ENCODE measurements at places on chromosomes 1 and 21. TPM values are rescaled to one million over a fixed set of nuclear protein-coding genes. Genes with fewer than 3 reads are reported as not detected.

The PTPN14 gene
- 0.08 TPM for total RNA-seq

The ITLN2 gene
- total RNA-seq = not detected

The VASH2 gene
- 0.08 TPM for total RNA-seq

DNA sequence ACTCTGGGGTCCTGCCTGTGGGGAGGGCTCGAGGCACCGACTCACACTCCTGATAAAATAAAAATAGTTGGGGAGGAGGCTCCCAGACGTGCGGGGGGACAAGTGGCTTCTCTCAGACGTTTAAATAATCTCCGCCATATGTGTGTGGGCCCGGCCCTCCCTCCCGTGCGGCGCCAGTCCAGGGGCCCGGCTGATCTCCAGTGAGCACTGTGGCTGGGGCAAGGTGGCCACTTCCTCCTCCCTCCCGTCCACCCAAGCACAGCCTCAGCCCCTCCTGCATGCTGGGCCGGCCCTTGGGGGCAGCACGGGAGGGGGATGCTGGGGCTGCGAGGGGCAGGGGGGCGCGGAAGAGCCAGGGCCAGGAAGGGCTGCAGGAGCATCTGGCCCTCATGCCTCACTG is 4.0 kb upstream of the PLCH2 start:
- no peak for DNase-seq

- DNase-seq = no peak
These were observed 194.8 kb downstream of the EIF4G3 start for GRCh38 chr1:20981915-20982314.

DNA sequence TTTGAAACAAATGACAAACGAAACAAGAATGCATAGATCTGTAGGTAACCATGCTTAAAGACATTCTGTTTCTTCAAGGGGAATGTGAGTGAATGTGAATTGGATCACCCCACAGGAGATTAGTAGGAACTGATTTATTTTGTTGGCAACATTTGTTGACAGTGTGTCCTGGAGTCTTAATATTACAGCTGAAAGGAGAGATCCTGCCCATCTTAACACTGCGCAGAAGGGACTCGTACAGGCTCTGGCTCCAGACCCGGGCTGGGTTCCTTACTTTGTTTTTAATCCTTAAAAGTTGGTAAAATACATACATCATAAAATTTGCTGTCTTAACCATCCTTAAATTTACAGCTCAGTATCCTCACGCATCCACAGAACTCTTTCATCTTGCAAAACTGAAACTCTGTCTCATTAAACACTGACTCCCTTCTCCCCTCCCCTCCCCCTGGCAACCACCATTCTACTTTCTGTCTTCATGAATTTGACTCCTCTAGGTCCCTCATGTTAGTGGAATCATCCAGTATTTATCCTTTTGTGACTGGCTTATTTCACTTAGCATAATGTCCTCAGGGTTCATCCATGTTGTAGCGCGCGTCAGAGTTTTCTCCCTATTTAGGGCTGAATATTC is 74.1 kb downstream of the GALNT2 start:
- no peak for DNase-seq

DNA sequence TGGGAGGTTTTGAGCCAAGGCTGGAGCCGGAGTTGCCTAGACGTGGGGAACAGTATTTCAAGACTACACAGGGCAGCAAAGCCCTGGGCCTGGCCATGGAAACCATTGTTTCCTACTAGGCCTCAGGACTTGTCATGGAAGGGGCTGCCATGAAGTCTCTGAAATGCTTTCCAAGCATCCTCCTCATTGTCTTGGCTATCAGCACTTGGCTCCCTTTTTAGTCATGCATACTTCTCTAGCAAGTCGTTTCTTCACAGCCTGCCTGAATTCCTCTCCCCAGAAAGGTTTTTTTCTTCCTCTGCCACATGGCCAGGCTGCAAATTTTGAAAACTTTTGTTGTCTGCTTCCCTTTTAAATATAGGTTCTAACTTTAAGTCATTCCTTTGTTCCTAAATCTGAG is 406.6 kb upstream of the TMPRSS15 start:
- DNase-seq = no peak

DNA sequence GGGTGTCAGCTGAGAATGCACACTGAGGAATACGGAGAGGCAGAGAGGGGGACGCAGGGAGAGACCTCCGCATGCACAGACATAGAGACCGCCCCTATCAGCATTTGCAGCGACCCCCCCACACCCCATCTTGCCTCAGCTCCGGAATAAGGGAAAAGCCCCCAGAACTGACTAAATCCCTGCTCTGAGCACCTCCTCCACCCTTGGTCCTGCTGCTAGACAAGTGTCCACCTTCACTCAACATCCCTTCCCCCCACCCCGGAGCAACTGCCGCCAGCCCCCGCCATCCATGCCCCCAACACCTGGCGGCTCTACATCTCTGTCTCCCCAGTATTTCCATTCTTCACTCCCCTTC is 769 bp downstream of the SV2A start:
- no peak for DNase-seq

All from activated naive CD8-positive, alpha-beta T cell treated with anti-CD3 and anti-CD28 coated beads, Interleukin-2, amount 10 ng/mL, durations not matched to agents 7 days and 5 days (primary cell).